Dermis blood vessel endothelial cell (primary cell): ENCODE measurements at places on chromosomes 16 and 17. TPM values are rescaled to one million over a fixed set of nuclear protein-coding genes. Genes with fewer than 3 reads are reported as not detected.

Gene SEPTIN1
- not detected in 2 replicates for total RNA-seq

Gene CLDN7
- 2.4 and 5.3 TPM in 2 replicates for total RNA-seq

Gene SLFN11
- 83.3 and 103 TPM in 2 replicates for total RNA-seq

Gene SLC5A10
- total RNA-seq = not detected in 2 replicates

Gene DOC2B
- total RNA-seq = 20.6 and 57.9 TPM in 2 replicates

Gene C17orf78
- not detected in 2 replicates for total RNA-seq

Gene SOCS1
- total RNA-seq = 0.23 and 0.68 TPM in 2 replicates

Gene SLC52A1
- 0.17 and 0.47 TPM in 2 replicates for total RNA-seq

DNA sequence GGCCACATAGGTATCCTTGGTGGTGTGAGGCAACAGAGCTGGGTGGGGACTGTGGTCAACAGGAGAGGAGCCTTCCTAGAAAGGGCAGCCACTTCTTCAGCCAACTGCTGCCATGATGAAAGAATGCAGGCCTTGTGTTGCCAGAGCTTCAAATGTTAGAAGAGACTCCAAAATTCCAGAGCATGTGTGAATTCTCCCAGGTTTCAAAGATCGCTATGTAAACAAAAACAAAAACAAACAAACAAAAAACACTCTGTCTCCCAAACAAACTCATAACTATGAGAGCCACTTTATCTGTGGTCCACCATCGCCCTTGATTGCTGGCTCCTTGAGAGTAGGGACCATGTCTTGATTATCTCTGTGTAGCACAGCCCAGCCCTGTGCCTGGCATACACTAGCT is 55.5 kb upstream of the ZNF423 start:
- no peak for DNase-seq

DNA sequence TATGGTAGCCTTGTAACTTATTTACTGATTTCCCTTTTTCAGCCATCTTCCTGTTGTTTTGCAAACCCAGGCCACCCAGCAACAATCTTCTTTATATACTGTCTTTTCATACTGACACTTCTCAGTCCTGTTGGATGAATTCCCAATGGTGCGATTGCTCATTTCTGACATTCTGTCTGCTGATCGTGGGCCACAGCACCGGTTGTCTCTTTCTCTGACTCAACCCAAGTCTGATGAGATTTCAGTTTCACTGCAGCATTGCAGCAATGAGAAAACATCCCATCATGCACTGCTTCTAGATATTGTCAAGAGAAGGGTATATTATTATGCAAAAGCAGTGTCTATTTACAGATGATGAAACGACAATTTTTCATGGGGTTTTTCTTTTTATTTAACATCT is 349.2 kb upstream of the HSBP1 start:
- DNase-seq = no peak

DNA sequence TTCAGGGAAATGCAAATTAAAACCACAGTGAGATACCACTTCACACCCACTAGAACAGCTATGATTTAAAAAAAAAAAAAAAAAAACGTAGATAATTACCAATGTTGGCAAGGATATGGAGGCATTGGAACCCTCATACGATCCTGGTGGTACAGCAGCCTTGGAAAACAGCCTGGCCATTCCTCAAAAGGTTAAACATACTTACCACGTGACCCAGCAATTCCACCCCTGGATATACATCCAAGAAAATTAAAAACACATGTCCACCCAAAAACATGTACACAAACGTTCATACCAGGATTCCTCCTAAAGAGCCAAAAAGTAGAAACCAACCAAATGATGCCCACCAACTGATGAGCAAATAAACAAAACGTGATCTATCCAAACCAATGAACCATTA is 68.1 kb downstream of the GAS7 start:
- DNase-seq = no peak

DNA sequence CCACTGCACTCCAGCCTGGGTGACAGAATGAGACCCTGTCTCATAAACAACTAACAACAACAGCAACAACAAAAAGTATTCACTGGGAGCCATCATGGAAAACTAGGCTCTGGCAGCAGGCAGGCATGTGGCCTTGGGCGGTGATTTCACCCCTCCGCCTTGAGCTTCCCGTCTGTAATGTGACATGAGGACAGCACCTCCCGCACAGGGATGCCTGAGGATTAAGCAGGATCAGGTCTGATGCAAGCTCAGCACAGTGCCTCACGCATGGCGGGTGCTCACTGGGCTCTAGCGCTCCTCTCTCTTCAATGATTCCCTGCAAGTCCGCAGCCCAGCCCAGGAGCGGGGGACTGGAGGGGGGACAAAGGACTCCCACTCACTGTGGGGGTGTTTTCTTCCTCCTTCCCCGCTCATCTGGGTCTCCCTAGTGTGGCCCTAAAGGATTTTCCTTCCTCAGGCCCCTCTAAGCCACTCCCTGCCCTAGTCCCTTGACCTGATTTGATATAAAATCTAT is 2.8 kb downstream of the PLCD3 start:
- DNase-seq = no peak

- peak; percentile 28 for DNase-seq
These were observed 36.9 kb downstream of the SNTB2 start for GRCh38 chr16:69223882-69224281.

DNA sequence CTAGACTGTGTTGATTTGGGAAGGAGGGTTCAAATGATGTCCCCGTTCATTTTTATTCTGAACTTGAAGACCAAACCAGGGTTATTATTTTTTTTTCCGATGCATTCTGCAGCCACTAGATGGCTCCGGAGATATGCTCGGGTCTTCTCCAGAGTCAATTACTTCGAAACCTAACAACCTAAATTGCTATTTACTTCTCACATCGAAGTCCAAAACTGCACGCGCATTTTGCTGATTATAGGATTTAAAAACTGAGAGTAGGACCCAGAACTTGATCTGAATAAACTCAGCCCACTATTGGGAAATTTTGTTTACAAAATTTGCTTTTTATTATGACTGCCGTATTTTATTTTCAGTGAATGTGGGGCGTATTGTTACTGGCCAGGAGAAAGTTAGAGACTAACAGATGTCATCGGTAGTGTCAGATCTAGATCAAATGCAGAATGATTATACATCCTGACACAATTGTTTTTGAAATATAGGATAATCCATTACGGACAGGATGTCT is 263.8 kb downstream of the HS3ST3A1 start:
- DNase-seq = peak; percentile 56

DNA sequence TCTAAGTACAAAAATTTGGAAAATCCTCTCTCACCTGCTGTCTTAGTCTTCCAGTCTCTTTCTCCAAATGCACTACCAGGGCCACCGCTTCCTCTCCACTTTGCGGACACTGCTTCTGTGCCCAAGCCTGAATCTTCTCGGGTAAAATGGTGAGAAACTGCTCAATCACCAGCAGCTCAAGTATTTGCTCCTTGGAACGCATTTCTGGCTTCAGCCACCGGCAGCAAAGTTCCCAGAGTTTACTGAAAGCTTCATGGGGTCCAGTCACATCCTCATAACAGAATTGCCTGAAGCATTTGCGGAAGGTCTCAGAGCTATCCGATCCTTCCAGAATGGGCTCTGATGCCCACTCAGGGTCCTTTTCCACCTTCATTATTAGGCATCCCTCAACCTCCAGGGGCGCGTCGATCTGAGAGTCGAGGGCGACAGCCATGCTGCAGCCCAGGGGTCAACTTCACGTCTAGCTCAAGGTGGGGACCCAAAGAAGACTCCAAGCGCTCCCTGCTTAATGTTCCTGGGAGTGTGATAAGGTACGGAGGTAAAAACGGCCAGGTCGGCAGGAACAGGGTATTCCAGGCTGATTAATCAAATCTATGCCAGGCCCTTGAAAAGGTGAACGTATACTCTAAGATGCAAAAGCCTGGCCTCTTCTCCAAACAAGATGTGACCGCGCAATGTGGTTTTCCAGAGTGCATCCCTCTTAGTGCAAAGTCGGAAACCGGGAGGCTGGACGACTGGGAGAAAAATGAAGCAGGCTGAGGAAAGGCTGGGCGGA is 763 bp downstream of the ZKSCAN2 start:
- DNase-seq = peak; percentile 33

DNA sequence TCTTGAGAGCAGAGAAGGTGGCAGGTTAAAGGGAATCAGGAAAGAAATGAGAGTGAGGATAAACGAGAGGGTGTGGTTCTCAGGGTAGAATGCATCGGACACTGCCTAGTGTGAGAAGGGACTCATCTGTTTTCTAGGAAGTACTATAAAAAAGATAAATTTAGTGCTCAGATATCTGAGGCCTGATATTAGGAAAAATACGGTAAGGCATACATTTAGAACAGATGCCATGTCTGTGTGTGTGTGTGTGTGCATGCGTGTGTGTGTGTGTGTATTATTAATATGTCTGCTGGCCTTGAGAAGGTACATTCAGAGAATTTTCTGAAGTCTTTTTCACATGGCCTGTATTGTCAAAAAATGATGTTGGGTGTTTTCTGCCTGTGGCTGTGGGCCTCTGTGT is 414.8 kb downstream of the MAF start:
- DNase-seq = no peak

GRCh38 chr16:86307514-86307903 is 202.8 kb upstream of the FOXF1 start:
- no peak for DNase-seq

- DNase-seq = no peak
These were observed 55.0 kb upstream of the RPL38 start for GRCh38 chr17:74148446-74148845.

GRCh38 chr16:77336637-77337036 is 98.2 kb downstream of the ADAMTS18 start:
- DNase-seq = no peak

DNA sequence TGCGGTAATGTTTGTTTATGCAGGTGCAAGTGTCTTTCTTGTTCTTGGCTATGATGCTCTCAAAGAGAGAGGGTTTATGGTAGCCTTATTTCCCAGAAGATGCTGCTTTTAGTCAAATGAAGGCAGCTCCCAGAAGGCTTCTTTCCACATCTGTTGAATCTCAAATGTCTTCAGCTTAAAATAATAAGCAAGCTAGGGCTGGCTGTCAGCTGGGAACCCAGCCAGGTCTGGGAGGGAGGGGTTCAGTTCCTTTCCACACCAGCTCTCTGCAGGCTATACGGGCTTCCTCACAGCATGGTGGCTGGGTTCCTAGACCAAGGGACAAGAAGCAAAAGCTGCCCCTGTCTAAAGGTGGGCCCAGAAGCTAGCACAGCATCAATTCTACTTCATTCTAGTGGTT is 47.4 kb upstream of the ATF7IP2 start:
- no peak for DNase-seq

DNA sequence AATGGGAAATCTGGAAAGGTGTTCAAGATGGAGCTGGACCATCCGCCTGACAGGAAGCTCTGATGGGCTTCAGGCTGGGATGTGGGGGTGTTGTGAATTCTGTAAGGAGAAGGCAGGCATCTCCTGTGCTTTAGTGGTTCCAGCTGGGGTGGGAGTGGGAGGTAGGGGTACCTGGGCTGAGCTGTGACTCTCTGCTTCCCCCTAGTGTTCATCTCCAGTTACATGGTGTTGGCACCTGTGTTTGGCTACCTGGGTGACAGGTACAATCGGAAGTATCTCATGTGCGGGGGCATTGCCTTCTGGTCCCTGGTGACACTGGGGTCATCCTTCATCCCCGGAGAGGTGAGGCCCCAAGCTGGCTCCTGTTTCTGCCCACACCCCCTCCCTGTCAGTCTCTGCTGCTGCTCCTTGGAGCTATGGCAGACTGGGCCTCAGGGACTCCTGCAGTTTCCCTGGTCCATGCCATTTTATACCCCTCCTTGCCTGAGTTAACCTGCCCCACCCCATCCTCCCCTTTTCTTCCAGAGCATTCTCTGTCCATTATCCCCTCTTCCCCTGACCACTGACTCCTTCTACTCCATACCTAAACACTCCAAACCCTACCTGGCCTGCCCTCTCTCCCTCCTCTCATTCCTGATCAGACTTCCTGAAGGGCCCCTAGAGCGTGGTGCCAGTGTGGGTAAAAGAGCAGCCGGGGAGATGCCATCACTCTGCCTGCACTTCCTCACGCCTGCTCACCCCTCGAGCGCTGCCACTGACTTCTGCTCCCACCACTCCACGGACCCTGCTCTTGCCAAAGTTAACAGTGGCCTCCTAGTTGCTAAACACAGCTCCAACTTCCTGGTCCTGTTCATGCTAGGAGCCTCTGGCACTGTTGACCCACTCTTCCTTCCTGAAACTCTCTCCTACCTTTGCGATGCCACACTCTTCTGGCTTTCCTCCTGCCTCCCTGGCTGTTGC is 3.4 kb downstream of the SPNS1 start:
- DNase-seq = no peak

DNA sequence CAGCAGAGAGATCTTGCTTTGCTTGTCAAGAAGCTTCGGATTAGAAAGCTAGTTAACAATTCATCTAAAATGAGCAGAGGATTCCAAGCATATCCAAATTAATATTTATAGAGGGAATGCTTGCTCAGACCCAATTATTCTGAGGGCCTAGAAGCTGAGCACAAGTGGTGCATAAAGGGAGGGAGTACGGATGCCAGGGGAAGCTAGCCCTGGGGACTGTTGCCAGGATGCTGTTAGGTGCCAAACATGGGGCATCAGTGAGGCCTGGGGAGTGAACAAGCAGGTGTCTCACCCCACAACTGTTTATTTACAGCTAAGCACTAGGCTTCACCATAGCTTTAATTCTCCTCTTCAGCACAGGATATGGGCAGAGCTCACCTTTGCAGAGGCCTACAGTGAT is 684.1 kb upstream of the C16orf82 start:
- no peak for DNase-seq

DNA sequence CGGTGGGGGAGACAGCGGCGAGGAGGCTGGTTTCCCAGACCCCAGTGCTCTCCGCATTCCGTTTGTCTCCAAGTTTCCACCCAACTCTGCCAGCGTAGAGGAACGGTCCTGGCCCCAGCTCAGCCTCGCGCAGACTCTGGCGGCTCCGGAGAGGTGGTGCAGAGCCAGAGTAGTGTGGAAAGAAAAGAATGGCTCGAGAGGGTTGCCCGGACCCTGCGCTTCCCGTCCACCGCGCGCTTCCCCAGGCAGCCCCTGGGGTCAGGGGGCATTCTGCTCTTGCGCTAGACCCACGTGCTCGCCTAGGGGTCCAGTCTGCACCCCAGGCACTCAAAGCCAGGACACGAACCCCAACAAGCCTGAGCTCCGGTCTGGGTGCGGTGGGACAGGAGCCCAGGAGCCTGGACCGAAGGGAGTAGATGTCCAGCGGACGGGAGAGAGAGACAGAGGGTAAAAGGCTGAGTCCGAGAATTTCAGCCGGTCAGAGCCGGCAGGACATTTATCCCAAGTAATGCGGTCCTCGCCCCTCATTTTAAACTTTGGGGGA is 3.8 kb downstream of the PMP22 start:
- DNase-seq = peak; percentile 78

- peak; percentile 32 for DNase-seq
These were observed 20.2 kb upstream of the ENGASE start for GRCh38 chr17:79054200-79054960.

- no peak for DNase-seq
These were observed 3.2 kb downstream of the GJD3 start for GRCh38 chr17:40361063-40361924.

DNA sequence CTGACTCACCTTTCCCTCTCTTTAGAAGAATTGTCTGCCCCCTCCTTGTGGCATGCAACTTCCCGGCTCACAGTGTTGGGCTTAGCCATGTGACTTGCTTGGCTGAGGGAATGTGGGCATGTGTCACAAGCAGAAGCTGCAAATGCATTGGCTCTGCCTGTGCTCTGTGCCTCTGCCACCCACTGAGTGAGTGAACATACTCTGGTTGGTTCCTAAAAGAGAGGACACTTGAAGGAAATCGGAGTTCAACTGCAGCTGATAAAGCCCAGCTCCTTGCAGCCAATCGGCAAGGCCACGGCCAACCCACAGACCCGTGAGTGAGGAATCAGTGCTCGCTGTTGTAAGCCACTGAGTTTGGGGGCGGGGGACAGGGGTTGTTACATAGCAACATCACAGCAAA is 10.9 kb upstream of the GINS2 start:
- DNase-seq = peak; percentile 24
